ENCODE measurements at places on chromosomes 12 and 14.
A peak's percentile ranks its signal among the peaks of the same experiment; 100 is the strongest.

DNA sequence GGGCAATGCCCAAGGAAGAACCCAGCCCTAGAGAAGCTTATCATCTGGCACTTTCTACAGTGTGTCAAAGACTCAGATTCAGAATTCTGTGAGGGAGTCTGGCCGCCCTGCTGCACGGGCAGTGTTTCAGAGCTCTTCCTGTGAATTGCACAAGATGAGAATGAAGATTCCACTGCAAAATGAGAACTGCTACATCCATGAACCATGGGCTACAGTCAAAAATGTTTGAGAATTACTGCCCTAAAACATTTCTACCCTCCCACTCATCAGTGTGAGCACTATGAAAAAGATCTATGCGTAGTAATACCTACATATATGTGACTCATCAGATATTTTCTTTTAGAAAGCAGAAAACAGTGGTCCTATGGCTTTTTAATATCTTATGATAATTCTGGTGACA, 104.0 kb downstream of the STAB2 start:
- DNase-seq, result no peak

GRCh38 chr14:100588671-100589070, 1.5 kb upstream of the BEGAIN start:
- no peak for DNase-seq

DNA sequence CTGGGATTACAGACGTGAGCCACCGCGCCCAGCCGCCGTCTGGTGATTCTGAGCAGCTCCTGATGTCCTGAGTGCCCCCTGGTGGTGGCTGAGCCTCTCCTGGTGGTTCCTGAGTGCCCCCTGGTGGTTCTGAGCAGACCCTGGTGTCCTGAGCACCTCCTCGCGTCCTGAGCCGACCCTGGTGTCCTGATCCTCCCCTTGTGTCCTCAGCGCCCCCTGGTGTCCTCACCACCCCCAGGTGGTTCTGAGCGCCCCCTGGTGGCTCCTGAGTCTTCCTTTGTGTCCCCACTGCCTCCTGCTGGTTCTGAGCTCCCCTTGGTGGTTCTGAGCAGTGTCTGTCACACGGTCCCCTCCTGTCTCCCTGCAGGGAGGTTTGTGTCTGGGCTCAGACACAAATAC, 1304.9 kb downstream of the TMEM121 start:
- no peak for DNase-seq

- no peak for DNase-seq
Observed at GRCh38 chr12:62647586-62647985, 181.0 kb downstream of the MON2 start.

- no peak for DNase-seq
Observed at GRCh38 chr12:131800594-131801135, 27.5 kb upstream of the MMP17 start.

DNA sequence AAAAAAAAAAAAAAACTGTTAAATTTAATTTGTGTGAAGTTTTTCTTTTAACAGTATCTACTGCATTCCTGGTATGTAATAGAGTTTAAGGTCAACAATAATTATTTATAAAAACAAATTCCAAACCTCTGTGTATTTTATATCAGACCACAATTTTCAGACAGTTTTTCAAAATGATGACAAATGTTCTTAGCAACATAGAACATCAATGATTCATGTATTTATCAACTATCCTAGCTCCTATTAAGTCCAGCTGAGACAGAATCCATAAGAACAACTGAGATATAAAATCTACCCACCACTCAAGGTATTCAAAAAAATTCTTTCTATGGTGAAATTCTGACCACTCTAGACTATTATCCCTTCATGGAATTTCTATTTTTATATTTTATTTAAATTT, 144.5 kb downstream of the EPS8 start:
- DNase-seq, result peak; percentile 72

DNA sequence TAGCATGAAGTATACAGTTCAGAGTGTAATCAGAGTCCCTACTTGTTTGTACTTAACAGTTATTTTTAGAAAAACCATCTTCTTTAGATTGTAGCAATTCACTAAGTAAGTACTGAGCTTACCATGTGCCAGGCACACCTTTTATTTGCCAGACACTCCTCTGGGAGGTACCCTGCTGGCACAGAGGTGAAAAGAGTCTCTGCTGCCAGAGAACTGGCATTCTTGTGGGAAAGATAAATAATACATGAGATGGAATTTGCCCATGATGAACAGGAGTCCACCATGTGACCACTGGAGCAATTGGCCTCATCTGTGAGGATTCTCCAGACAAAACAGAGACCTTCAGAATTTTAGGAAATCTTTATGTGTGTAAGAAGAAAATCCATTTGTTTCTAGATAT, 199.3 kb upstream of the SLC16A7 start:
- no peak for DNase-seq

DNA sequence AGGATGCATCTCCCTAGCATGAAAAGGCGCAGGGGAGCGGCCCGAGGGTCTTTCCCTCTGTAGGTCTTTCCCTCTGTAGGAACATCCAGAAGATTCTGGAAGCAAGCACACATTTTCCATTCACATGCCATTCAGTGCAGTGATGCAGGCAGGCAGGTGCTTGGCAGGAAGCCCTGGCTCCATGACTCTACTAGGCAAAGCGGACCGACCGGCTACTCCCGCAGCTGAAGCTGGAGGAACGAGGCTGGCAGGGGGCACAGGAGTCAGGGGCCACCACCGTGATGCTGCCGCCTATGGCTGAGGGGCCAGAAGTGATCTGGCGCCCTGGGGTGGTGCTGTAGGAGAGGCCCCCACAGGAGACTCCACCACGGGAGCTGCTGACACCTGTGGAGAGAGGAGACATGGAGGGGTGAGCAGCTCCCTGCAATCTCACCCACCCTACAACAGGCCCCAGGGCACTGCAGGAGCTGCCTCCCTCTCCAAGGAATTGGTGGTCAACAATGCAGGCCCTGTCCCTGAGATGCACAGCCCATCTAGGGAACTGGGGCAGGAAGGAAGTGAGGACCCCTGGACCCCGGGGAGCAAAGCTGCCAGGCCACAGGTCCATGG, 6.5 kb downstream of the KRT85 start:
- no peak for DNase-seq

DNA sequence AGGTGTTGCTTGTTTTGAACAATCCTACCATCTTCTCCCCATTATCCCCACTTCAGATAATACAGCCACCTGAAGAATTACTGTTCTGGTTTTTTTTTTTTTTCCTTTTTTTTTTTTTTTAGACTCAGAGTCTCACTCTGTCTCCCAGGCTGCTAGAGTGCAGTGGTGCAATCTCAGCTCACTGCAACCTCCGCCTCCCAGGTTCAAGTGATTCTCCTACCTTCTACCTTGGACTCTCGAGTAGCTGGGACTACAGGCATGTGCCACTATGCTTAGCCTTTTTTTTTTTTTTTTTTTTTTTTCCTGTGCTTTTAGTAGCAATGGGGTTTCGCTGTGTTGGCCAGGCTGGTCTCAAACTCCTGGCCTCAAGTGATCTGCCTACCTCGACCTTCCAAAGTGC, 179.4 kb upstream of the ABCD2 start:
- DNase-seq, result no peak

- no peak for DNase-seq
Observed at GRCh38 chr12:123120452-123121166, 30.3 kb downstream of the PITPNM2 start.

DNA sequence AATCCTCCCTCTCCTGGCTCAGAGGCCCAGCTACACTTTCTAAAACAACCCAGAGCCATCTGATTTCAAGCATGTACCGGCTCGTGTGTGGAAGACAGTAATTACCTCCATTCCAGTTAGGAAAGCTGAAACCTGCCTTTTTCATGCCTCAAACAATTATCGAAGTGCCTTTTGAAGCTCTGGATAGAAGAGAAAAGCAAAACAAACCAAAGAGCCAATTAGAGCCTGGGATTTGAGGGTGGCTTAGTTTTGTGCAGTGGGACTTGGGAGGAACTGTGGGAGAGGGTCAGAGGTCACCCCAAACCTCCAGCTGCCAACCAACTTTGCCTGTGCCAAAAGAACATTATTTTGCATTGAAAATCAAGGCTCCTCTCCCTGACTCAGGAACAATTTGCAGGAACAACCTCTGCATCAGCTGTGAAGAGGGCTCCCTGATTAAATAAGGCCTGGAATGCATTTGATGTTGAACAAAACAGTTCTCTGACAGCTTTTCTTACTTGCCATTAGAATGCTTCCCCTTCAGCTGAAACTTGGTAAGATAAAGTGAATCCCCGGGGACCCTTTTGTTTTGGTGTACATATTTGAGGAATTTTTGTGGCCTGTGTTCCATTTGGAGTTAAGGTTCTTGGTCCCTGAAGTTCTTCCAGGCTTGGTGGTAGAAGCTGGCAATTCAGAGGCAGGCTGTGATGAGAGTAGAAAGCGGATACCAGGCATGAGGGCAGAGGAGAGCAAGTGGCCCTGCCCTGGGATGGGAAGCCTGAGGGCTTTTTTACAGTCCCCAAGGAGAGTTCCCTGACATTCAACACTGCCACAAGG, 270.1 kb downstream of the ZFP36L1 start:
- peak; percentile 92 for DNase-seq

DNA sequence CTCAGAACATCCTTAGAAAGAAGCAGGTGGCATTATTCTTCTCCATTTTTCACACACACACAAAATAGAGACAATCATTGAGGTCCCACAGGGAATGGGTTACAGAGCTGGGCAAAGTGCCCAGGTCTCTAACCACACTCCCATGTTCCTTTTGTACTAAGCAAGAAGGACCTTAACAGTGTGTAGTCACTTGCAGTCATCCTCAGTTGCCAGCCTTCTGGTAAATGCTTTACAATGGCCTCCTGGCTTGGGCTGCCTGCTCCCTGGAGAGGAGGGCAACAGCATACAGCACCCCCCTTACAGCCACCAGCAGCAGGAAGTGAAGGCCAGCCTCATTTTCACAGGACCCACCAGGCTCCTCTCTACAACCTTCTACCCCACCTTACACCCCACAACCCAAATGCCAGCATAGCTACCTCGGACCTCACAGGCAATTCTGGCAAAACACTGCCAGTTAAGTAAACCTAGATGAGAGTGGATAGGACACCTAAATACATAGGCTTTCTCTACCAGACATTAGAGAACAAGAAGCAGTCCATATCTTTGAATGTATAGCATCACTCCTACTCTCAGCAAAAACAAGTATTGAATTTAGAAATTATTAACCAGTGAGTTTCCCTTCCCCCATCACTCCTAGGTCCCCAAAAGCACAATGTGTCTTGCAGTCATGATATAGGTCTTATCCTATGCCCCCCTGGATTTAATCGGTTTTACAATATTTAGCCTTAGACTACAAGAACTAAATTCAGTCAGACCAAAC, 88.1 kb downstream of the PPP2R5E start:
- DNase-seq, result peak; percentile 67

- DNase-seq, result no peak
Observed at GRCh38 chr14:103142721-103143302, 19.6 kb downstream of the TNFAIP2 start.

DNA sequence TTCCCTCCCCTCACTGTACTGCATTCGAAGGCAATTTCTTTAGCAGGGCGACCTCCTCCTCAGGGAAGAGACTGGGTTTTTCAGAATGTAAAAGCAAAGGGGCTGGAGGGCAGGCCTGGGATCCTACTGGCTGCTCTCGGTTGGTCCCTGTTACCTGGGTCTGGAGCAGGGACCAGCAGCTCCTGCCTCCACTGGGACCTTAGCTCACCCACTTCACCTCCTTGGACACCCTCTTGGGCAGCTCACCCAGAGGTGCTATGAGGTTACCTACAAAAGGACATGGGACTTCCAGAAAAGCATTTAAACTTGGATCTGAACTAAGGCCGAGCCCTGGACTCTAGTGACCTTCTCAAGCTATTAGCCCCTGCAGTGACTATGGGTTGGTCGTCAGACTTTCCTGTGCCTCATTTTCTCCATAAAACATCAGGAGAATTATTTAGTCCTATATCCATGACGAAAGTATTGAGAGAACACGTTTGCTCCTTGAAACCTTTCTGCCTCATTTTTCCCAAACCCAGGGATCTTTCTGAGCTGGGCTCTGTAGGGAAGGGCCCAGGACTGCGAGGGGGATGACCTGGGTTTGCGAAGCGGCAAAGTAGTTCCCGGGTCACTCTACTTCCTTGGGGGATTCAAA, 65.0 kb downstream of the FBXL14 start:
- no peak for DNase-seq

GRCh38 chr12:106480251-106480650, 102.6 kb upstream of the RFX4 start:
- no peak for DNase-seq

GRCh38 chr14:32620303-32620702, 291.2 kb downstream of the AKAP6 start:
- peak; percentile 60 for DNase-seq

DNA sequence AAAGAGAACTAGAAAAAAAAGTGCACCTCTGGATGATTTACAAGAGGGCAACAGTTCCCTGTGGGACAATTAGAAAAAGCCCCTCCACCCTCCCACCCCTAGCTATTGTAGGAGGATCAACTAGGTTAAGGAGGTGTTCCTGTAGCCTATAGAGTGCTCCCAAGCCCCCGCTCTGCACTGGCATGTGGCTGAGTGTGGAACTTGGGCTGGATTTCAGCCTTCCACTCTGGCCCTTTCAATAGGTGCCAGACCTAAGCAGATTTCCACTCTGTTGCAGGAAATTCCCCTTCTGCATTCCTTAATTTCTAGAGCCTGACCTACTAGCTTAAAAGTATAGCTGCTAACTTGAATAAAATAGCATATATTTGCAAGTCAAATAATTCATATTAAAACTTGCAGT, 2.8 kb downstream of the NFATC4 start:
- DNase-seq, result no peak

DNA sequence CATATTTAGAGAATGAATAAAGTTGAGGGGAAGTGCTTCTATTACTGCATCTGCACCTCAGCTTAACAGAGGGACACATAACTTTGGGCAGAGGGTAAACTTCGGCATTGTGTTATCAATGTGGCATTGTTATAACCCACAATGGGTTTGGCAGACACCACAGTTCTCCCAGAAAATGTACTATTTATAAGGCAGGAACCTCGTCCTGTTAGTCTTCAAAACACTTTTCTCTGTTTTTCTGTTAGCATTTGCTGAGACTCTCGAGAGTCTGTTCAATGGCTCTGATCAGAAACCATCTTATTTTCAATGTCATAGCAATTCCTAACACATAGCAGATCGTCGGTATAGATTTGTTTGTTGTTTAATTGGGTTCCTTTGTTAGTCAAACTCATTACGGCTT, 13.9 kb downstream of the PPP1R36 start:
- no peak for DNase-seq
